WTC11 (cell line): ENCODE measurements at places on chromosomes 16 and 17.

DNA sequence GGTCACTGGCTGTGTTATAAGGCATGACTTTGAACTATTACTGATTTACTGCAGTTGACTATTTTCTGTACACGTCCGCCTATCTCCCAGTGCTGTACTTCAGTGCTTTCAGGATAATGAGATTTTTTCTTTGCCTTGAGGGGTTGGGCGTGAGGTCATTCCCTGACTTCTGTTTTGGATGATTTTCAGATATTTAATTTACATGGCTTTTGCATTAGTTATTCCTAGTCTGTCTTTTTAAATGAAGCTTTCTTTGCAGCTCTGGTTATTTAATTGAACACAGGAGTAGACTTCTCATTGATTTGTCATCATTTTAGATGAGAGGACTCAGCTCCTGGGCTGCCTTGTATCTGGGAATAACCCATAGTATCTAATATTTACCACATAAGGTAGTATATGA is 23.7 kb downstream of the WIPF2 start:
- no peak overlapping the region for H3K27ac ChIP-seq
- H3K27me3 ChIP-seq = no peaks in the 10 kb centered on the region
- no peak for DNase-seq
- no peaks in the 10 kb centered on the region for H3K36me3 ChIP-seq

- H3K36me3 ChIP-seq = peaks cover 63% of the 10 kb centered on the region
- H3K27me3 ChIP-seq = no peaks in the 10 kb centered on the region
- DNase-seq = no peak
- no peak overlapping the region for H3K4me3 ChIP-seq
- no peak overlapping the region for H3K27ac ChIP-seq
Observed at GRCh38 chr17:51214920-51215319, 44.9 kb downstream of the MBTD1 start.

GRCh38 chr16:29816694-29817441 is 916 bp downstream of the PAGR1 start:
- peaks cover 30% of the 10 kb centered on the region for H3K36me3 ChIP-seq
- H3K4me3 ChIP-seq = peak overlapping the region; percentile 94
- DNase-seq = peak; percentile 62
- no peaks in the 10 kb centered on the region; the same call in 1 of the 2 replicates for H3K27me3 ChIP-seq
- peak overlapping the region; percentile 85 for H3K27ac ChIP-seq
- peaks cover 56% of the 10 kb centered on the region for H3K4me1 ChIP-seq

GRCh38 chr17:63934183-63935112 is 2.3 kb upstream of the CD79B start:
- H3K4me1 ChIP-seq = peaks cover 22% of the 10 kb centered on the region
- H3K27me3 ChIP-seq = no peaks in the 10 kb centered on the region; the same call in 1 of the 2 replicates

DNA sequence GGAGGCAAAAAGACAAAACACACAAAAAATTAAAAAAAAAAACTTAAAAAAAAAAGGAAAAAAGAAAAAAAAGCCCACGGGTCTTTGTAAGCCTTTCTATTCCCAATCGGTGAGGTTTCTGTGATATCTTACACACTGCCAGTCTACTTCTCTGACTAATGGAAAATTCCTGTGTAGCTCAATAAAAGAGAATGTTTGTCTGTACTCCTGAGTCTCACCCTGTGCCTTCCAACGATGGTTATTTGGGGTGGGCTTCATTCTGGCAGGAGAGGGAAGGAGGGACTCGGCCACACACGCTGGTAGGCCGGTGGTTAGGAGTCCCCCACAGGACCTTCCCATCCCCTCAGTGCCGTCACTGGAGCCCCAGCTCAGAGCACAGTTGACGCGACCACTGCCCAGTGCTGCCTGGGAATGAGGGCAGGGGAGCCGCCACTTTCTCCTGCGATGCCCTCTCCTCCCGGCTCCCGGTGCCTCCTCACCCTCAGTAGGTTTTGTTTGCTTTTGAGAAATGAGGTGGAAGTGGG is 68.0 kb downstream of the AMFR start:
- no peaks in the 10 kb centered on the region for H3K27me3 ChIP-seq
- H3K27ac ChIP-seq = peak overlapping the region; percentile 33; the same call in 1 of the 2 replicates
- peaks cover 35% of the 10 kb centered on the region for H3K4me1 ChIP-seq
- peaks cover 1% of the 10 kb centered on the region; the same call in 1 of the 2 replicates for H3K36me3 ChIP-seq
- DNase-seq = peak; percentile 14
- peak overlapping the region; percentile 59; the same call in 1 of the 2 replicates for H3K4me3 ChIP-seq

- no peak overlapping the region for H3K27ac ChIP-seq
- H3K36me3 ChIP-seq = peaks cover 50% of the 10 kb centered on the region
- H3K4me1 ChIP-seq = no peaks in the 10 kb centered on the region
- no peaks in the 10 kb centered on the region for H3K27me3 ChIP-seq
Observed at GRCh38 chr16:89268987-89269735, 51.7 kb downstream of the ZNF778 start.
